ENCODE measurements at places on chromosomes 7 and 10.

DNA sequence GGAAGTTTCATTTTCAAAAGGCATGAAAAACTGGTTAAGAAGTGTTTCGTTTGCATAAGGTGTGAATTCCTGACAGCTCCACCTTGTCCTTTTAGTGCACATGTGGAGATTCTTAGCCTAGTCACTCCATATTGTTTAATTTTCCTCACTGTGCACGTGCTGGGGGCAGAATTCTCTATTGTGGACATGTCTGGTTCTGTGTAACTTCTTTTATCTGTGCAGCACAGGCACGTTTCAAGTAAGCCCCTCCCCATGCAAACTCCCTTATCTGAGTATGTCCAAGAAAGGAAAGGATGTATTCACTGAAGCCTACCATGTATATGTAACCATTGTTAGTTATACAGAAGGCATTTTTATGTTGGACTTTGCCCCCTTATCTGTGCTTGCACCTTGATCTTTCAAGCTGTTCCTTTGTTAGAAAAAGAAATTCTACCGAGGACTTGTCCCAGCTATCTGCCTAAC lies 1346.3 kb downstream of the REEP3 start:
- DNase-seq = no peak

- DNase-seq = peak; percentile 73
Observed at GRCh38 chr10:91163269-91163868, 57.1 kb upstream of the PCGF5 start.

DNA sequence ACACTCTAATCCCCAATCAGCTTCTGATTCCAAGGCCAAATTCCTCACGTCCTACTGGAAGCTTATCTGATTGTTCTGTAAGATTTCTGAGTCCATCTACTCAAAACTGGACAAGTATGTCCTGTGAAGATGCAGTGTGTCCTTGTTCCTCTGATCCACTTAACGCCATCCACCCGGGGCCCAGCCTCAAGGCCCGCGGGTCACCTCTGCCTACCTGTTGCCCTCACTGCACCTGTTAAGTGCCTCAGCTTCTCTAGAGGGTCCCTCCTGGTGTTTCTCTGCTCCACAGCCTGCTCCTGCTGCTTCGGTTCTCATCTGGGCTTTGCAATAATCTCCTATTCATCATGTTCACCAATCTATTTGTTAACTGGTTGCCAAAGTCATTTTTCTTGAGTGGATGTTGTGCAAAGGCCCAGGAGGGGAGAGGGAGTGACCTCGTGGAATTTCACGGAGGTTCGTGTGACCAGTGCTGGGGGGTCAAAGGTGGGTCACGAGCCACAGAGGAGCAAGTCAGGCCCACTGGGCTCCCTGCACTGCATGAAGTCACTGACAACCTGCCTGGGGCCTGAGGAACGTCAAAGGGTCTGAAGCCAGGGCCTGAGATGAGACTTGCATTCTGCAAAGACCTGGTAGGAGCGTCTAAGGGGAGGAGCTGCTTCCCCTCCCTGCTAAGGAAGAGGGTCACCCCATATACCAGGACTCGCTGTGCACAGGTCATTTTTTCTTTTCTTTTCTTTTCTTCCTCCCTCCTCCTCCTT lies 338.1 kb downstream of the WDR37 start:
- no peak for DNase-seq

DNA sequence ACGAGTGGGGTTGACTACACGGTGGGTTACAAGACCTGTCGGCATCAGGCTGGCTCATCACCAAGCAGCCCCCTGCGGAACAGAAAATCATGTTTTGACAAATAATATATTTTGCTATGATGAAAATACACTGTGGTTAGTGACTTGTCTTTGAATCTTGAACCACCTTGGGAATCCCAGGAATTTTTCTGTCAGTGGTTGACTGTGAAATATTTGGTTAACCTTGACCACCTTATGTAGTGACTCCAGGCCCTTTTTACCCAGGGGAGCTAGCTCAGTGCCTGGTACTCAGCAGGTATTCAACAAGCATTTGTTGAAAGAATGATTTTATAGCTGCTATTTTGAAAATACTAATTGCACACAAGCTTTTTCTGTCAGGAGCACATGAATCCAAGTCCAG lies 406.0 kb downstream of the PHF14 start:
- no peak for DNase-seq

- no peak for DNase-seq
Observed at GRCh38 chr10:93553482-93554315, 12.8 kb upstream of the FFAR4 start.

DNA sequence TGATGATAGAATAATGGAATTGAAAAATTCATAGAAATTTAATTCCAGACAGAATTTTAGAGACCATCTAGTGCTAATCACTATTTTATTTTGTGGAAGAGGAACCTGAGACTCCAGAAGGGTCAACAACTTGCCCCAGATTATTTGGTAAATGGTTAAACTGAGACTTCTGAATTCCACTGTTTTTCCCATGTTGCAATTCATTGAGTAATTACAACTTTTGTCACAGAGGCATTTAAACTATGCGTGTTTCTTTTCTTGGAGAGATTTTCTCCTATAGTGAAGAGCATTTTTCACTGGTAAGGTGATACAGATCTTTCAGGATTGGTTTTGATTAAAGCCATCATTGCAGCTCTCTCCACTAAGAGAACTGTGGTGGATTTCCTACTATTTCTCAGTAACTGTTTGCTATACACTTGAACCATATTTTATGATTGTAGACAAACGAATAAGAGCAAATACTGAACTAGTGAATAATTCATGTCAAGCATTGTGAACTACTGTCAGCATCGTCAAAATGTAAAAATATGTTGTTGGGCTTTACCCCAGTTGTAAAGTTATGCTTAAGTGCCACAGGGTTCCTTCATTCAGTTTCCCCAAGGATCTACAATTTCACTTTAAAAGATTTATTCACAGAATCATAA lies 26.5 kb downstream of the LRGUK start:
- no peak for DNase-seq

DNA sequence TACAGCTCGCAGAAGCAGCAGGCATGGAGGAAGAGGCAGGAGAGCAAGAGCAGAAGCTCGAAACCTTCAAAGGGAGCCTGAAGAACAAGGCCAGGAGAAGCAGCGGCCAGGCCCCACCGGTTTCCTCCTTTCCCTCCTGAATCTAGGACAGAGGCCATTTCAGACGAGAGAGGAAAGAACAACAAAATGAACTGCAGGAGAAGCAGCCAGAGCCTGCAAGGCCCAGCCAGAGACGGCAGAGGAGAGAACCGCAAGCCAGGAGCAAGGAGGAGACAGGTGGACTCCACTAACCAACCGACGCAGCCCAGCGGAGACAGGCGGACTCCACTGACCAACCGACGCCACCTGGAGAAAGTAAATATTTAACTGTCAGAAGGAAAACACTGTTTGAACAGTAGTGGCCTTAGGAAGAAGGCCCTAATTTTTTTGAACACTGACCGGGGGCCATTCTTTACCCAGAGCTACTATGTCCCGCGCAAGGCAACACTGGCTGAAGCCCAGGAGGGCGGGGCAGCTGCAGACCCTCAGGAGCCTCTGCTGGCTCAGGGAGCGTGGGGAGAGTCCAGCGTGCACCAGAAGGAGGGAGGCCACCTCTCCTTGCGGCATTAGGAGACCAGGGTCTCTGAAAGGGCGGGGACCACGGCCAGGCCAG lies 559.2 kb downstream of the PTPRN2 start:
- DNase-seq = no peak

GRCh38 chr10:7696545-7696944 lies 6.6 kb upstream of the ITIH2 start:
- DNase-seq = no peak

- DNase-seq = no peak
Observed at GRCh38 chr7:107069457-107069856, 25.0 kb downstream of the PRKAR2B start.

DNA sequence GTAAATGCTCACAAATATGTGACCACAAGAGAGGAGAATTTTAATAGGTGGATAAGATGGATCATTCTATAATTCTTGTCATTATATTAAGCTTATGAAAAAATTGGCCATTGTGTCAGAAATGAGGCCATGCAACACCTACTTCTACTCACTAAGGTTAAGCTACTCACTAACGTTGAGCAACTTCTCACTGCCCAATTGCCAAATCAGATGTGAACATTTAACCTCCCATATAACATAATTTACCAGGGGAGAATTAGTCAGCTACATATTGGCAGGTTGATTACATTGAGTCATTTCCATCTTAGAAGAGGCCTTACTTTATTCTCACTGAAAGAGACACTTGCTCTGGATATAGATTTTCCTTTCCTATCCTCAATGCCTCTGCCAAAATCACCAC lies 211.2 kb upstream of the DGKB start:
- no peak for DNase-seq

DNA sequence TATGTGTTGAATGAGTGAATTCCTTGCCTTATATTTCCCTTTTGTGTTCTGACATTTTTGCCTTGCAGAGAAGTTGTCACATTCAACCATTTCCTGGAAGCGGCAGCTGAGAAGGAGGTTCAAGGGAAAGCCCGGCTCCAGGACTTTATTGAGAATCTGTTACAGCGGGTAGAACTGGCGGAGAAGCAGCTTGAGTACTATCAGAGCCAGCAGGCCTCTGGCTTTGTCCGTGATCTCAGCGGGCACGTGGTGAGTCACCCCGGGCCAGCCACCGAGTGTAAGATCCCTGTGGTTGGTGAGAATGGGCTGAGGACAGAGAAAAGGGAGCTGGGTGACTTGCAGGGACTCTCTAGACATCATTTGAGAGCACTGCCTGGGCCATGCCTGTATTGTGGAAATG lies 14.2 kb downstream of the ZNF365 start:
- DNase-seq = no peak

DNA sequence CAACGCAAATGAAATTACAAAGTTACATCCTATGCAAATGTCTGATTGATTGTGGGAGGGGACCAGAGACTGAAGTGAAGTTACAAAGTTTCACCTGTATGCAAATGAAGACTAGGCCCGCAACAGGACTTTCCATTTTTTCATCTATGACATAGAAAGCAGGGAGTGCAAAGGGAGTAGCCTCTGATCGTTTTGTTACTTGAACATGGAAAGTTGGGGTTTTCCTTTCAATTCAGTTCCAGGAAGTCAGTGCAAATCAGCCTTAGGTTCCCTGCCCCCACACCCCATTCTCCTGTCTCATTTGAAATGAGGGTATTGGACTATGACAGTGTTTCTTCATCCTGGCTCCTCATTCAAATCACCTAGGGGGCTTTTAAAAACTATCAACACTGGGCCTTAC lies 96.9 kb upstream of the HABP2 start:
- no peak for DNase-seq

DNA sequence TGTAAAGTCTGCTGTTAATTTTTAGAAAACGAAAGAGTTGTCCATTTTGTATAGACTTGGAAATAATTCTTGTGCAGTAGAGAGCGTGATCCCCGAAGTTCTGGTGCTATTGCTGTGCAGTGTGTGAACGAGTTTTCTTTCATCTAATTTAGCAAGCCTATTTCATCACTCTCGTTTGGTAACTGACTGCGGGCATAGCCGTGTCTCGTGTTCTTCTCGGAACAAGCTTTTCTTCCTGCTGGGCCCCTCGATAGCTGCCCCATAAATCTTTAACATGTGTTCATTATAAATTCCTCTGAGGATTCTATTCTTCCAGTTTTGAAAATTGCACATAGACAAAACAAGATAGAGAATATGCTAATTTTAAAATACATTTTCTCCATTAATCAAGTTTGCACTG lies 622.0 kb upstream of the PFKP start:
- DNase-seq = no peak

DNA sequence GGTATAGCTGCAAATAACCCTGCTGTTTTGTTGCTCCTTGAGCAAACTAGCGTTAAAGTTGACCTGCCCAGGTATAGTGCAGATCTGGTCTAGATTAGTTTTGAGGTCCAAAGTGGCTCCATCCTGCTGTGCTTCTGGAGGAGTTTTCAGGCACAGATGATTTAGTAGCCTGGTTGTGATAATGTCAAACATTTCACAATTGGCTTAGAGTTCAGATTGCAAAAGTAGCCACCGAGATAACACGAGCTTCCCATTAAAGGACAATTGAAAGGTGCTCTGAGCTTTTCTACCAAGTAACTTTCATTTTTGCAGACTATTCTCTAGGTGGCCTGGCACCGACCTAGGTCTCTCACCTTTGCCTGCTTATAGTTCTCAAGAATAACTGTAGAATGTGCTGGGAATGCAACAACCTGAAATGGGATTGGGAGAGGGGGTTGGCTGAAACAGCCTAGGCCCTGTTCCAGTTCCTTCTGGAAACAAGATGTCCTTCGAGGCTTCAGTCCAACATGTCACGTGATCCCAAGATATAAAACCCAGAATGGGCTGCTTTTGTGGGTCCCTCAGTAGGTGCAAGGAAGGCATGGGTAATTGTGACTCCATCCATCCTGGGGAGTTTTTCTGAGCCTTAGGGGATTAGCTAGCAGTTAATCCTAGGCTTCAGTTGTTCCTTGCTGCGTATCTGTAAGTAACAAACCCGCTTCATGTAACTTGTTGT lies 201.0 kb downstream of the CHRM2 start:
- DNase-seq = no peak

DNA sequence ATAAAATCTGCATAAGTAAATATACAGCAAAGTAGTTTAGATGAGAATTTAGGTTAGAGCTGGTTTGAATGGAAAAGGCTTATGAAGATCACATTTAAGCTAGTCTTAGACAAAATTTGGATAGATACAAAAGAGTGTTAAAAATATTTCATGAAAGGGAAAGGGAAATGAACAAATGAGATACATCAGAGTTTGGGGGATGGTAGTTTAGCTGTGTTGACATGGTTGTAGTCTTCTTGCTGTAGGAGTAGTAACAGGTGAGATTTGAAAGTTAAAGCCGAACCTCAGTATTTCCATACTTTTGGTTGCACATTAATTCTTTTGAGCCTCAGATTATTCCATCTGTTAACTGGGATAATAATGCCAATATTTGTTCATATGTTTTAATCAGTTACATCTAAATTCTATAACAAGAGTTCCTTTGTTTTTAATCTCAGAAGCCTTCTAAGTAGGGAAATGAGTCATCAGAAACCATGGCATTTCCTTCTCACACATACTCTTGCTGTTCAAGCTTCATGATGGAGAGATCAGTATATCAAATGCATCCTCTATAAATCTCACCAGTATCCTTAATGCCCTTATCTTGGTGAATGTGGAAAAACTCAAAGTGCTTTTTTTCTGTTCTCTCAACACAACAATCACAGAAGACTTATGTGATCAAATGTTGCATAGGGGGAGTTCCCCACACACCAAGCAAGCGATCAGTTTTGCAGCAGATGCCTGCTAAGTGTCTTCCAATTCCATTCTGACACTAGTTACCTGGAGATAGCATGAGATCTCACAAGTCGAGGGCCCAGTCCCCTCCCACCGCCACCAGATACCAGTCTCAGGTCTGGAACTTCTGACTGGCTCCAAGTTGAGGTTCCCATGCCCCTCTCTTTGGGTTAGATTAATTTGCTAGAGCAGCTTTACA lies 84.7 kb downstream of the MAPK8 start:
- no peak for DNase-seq

GRCh38 chr7:139725858-139726484 lies 51.8 kb downstream of the HIPK2 start:
- no peak for DNase-seq

GRCh38 chr7:91357379-91357778 lies 93.1 kb downstream of the FZD1 start:
- no peak for DNase-seq

- no peak for DNase-seq
Observed at GRCh38 chr7:20063644-20064043, 153.5 kb downstream of the MACC1 start.

Measured in T-helper 17 cell (primary cell).